Glutamatergic neuron (in vitro differentiated cells): ENCODE measurements at places on chromosomes 7 and 10.
A peak's percentile ranks its signal among the peaks of the same experiment; 100 is the strongest.

GRCh38 chr7:100825751-100826513 is 1.4 kb downstream of the EPHB4 start:
- DNase-seq, result no peak

GRCh38 chr7:10804770-10805169 is 168.9 kb upstream of the PHF14 start:
- no peak for DNase-seq

- peak; percentile 16 for DNase-seq
Observed at GRCh38 chr10:132138596-132138995, 48.2 kb upstream of the DPYSL4 start.

DNA sequence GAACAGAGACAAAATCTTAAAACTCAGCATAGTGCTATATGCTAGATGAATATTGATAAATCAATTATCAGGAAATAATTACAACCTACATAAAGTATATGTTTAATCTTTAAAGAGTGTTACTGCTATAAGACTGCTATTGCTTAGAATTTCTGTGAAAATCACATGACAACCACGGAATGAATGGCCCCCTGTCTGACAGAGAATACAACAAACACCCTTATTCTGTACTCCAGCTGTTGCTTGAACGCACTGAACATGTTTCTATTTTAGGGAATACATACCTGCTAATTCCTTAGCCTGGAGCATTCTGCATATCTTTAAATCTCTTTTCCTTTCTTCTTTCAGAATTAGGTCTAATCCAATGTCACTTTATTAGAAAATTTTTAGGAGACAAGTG is 452.4 kb upstream of the PHF14 start:
- DNase-seq, result no peak

DNA sequence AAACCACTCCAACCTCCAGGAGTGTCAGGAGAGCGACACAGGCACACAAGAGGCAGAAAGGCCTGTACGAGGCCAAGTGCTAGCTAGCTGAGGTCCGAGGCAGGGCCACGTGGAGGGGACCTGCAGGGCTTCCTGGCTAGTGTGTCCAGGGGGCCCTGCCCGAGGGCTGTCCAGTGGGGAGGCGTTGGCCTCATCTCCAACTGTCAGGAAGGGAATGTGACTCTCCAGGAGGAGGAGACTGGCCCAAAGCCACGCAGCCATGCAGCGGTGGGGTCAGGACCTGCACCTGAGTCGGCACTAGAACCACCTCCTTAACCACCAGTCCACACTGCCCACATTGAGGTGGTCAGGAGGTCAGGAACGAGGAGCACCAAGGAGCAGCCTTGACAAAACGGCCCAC is 32.3 kb upstream of the FXYD4 start:
- DNase-seq, result no peak

DNA sequence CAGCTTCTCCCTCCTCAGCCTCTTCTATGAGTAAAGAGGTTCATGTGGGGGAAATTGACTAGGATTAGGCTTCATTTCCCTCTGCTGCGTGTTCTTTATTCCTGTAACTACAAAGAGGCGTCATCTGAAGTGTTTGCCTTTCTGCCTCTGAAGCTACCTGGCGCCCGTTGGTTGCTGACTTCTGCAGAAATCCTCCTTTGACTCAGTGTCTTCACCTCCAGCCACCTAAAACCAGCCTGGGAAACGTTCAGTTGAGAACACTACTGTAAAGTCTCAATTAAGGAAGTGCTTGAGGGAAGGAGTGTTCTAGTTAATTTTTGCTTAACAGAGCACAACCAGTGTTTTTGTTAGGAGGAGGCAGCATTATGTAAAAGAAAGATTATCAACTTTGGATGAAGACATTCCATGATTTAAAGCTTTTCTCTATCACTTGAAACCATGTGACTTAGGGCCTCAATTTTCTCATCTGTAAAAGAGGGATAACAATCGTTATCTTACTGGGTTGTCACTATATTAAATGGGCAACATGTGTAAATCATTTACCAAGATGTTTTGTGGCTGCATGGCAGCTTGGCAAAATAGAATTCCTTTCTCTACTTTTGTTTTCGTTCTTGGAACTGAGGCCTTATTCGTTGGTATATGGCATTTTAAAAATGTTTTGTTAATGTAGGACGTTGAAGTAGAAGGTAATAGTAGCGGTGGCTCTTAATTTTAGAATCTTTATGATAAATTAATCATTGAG is 642.9 kb downstream of the SDK1 start:
- no peak for DNase-seq

GRCh38 chr7:130914554-130915294 is 180.7 kb upstream of the KLF14 start:
- DNase-seq, result no peak

DNA sequence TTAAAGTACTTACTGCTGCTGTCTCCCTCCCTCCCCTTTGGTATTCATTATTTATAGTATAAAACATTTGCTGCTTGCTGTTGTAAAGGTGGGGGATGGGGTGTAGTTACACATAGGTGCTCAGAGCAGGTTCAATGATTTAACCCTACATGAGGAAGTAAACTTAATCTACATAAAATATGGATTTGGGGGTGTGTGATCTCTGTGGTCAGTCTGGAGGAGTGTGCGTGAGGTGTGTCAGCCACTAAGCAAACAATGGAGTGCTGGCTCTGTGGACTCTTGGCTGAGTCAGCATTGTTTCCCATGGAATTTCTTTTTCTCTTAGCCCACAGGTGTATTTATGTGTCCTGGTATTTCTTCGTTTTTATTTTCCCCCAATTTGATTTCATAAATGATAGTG is 133.9 kb downstream of the AUTS2 start:
- DNase-seq, result no peak

- no peak for DNase-seq
Observed at GRCh38 chr10:22874189-22874854, 53.5 kb upstream of the ARMC3 start.

DNA sequence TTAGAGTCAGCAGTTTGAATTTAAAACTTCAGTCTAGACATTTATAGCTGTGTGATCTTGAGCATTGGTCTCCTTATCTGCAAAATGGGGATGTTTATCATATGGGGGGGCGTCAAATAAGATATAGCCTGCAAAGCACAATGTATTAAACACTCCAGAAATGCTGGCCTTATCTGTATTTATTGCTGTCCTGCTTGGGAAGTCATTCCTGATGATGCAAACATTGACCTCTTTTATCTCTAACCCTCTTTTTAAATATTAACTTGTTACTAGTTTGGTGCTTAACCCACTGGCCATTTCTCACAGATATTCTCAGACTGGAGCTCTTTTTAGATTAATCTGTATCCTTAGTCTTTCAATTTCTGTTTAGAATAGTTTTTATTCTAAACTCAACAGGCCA is 13.2 kb downstream of the MRPS33 start:
- DNase-seq, result no peak

- DNase-seq, result no peak
Observed at GRCh38 chr7:36894190-36894589, 169.9 kb upstream of the AOAH start.

DNA sequence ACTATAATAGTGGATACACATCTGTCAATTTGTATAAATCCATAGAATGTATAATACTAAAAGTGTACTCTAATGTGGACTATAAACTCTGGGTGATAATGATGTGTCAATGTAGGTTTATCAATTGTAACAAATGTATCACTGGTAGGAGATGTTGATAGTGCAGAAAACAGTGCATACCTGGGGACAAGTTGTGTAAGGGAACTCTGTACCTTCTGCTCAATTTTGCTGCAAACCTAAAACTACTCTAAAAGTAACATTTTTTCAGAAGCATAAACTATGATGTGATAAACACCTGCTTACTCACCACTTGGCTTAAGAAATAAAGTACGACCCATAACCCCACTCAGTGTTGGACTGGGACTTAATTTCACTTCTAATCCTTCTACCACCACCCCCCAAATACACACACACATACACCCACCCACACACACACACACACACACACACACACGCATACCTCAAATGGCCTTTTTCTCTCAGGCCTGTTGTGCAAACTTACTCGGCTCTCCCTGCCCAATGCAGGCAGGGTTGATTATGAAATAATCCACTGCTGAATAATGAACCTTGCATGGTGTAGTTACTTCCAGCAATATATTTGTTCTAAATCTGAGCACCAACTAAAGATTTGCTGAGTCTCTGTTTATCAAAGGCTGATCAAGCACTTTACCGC is 154.1 kb upstream of the KMT2E start:
- DNase-seq, result no peak

DNA sequence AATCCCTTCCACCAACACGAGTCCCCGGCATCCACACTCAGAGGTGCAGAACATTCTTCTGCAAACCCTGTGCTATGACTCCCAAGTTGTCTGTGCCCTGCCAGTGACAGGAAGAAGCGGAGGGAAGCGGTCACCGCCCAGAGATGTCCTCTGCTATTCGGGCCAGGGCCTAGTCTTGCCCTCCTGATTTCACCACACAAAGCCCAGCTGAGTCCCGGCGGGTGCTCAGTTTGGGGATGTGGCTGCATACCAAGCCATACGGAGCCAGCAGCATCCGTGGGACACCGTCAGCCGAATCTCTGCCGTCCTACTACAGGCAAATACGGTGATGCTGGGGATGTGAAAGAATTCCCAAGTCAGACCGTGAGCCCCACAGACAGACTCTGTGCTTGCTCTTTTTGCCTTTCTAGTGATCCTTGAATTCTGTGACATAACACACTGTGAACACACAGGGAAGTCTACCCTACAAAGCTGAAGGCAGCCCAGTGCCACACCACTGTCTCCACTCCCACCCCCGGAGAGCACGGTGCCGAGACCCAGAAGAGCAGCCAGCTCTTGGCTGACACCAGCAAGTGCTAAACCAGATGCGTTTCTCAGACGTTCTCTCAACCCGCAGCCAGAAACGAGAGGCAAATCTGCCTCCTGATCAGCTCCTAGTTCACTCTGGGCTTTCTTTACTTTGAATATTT is 2.0 kb downstream of the STK32C start:
- DNase-seq, result no peak

GRCh38 chr10:91694170-91694794 is 61.4 kb upstream of the PPP1R3C start:
- DNase-seq, result no peak

DNA sequence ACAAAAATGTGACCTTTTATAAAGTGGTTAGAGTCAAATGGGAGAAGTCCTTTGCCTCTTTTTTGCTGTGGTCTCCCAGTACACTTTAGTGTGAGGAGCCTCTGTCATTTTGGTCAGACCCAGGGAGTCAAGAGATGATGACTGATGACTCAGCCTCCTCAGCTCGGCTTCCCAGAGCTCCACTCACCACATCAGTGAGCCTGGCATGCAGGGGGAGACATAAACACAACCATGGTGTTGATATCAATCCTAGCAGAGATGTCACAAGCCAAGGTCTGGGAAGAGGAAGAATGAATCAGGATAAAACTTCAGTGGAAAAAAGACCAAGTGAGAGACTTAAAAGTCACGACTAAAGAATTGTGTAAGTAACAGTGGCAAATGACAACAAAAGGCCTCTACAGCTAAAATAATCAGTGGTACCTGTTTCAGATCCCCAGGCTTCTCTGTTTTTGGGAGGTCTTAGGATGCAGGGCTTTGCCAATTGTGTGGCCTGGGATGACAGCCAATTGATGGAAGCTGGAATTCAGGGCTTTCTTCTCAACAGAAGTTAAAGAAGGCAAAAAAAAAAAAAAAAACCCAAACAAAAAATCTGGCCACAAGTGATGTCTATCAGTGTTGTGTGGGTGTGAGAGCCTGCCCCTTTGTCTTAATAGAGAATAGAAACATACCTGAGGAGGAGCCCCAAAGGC is 50.2 kb downstream of the TFAM start:
- no peak for DNase-seq

GRCh38 chr10:103793920-103794883 is 61.2 kb downstream of the SH3PXD2A start:
- no peak for DNase-seq

DNA sequence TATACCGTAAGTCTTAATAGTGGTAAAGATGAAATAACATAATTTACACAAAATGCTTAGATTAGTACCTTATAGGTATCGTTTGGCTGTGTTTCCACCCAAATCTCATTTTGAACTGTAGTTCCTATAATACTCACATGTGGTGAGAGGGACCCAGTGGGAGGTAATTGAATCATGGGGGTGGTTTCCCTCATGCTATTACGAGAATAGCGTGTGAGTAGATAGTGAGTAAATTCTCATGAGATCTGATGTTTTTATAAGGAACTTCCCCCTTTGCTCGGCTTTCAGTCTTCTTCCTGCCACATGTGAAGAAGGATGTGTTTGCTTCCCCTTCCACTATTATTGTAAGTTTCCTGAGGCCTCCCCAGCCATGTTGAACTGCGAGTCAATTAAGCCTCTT is 426.3 kb upstream of the POT1 start:
- no peak for DNase-seq

DNA sequence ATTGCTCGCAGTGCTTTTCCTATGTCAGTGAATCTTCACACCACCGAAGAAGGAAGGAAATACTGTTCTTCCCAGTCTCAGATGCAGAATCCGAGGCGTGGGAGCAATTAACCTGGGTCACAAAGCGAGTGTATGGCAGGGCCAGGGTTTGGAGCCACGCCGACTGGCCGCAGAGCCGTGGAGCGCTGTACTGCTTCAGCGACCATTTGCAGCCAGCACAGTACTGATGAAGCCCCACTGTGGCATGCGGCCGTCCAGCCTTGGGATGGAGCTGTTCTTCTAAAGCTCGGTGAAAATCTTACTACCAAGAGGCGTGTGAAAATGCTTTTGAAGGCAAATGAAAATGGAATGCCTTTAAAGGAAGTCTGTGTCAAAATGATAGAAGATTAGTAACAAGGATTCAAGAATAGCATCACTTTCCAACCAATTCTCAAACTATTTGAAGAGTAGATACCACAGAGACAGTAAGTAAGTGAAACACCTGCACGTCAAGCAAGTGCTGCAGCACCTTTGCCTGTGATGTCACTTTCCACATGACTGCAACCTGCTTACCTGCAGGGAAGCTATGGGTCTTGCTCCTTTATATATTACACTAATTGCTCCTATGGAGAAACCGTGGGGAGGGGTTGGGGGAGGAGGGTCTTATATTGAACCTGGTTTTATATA is 4.9 kb downstream of the PPP2R2D start:
- no peak for DNase-seq

- DNase-seq, result no peak
Observed at GRCh38 chr7:3430588-3430987, 129.5 kb downstream of the SDK1 start.

DNA sequence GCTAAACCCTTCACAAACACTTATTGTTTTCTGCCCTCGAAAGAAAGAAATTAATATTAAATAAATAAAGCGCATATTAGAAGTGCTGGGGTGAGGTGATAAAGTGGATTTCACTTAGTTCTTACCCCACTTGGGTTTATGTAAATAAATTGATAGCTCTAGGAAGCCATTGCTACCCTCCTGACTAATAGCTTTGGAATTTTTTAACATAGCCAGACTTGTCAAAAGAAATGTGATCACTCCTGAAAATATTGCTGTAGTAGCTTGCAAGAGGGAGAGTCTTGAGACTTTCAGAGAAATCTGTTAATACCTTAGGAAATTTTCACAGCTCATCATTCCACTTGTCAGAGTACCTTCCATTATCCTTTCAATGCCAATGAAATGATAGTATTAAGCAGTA is 7.6 kb downstream of the ARL5B start:
- no peak for DNase-seq

- DNase-seq, result no peak
Observed at GRCh38 chr7:121379930-121380329, 16.2 kb downstream of the FAM3C start.

- DNase-seq, result no peak
Observed at GRCh38 chr10:129626309-129626708, 159.3 kb downstream of the MGMT start.
